Breast epithelium (tissue), 4 donors: ENCODE measurements at places on chromosomes 2 and 18.

GRCh38 chr2:34096562-34097171 is 497.6 kb upstream of the FAM98A start:
- no peaks in the 10 kb centered on the region for H3K27me3 ChIP-seq
- no peak overlapping the region for H3K27ac ChIP-seq
- H3K4me1 ChIP-seq: no peaks in the 10 kb centered on the region
- H3K36me3 ChIP-seq: no peaks in the 10 kb centered on the region

DNA sequence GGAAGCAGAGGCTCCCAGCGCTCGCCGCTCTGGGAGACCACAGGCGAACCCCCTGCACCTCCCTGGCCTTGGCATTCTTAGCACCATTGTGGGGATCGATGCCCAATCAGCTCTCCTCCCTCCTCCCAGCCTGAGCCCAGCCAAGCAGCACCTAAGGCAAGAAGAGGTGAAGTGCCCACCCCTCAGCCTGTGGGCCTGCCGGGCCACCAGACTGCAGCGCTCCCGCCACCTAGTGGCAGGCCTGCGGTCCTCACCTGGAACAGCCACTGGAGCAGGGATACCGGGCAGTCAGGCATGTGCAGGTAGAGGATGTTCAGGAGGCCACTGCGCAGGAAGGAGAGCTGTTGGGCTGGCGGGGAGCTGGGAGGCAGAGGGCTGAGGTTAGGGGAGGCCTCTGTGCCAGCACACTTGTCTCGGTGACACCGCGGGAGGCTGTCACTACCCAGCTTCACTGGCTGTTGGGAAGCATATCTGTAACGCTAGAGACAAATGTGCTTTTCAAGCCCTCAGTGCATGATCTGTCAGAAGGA is 35.2 kb downstream of the FAM178B start:
- peak overlapping the region; percentile 2 for H3K4me3 ChIP-seq
- peak; percentile 77 for DNase-seq
- no peak overlapping the region for H3K27ac ChIP-seq
- H3K27me3 ChIP-seq: no peaks in the 10 kb centered on the region

DNA sequence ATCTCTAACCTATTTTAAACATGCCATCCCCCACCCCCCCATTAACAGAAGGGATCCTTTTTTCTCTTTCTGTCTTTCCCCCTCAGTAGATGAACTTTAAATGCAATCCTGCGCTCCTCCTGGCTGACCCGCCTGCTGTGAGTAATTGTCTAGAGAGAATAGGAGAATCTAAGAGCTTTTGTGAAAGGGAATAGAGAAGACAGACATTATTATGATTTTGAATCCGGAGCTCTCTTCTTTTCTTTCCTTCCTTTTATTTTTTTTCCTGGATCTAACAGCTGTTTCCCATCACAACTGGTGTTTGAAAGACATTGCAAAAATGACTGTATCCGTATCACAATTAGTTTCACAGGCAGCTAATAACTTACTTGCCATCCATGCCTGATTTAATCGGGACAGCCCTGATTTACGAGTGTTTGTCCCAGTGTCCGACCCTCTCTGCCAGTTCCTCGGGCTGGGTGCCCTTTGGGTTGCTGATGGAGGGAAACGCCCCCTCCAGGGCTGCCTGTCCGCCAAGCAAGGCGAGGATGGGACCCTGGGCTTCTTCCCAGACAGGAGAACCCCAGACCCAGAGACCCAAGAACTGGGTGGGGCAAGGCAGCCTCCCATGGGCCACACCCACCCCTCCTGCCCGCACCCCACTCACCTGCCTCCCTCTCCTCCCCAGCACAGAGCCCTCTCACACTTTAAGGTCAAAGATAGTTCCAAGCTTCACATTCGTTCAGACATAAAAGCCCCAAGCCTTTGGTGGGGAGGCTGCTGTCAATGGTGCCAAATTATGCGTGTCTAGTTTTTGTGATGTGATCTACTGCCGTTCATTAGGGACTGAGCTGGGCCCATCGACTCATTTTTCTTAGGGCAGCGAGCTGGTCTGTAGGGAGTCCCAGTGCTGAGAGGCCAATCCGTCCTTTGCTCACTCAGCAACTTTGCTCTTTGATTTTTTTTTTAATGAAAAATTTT is 231.7 kb downstream of the ZNF516 start:
- DNase-seq: no peak
- H3K27me3 ChIP-seq: no peaks in the 10 kb centered on the region
- no peak overlapping the region for H3K4me3 ChIP-seq
- H3K4me1 ChIP-seq: no peaks in the 10 kb centered on the region
- no peaks in the 10 kb centered on the region for H3K36me3 ChIP-seq

GRCh38 chr18:72375618-72376017 is 168.5 kb downstream of the CBLN2 start:
- no peaks in the 10 kb centered on the region for H3K27me3 ChIP-seq
- no peak for DNase-seq
- no peaks in the 10 kb centered on the region for H3K4me1 ChIP-seq
- H3K27ac ChIP-seq: no peak overlapping the region

DNA sequence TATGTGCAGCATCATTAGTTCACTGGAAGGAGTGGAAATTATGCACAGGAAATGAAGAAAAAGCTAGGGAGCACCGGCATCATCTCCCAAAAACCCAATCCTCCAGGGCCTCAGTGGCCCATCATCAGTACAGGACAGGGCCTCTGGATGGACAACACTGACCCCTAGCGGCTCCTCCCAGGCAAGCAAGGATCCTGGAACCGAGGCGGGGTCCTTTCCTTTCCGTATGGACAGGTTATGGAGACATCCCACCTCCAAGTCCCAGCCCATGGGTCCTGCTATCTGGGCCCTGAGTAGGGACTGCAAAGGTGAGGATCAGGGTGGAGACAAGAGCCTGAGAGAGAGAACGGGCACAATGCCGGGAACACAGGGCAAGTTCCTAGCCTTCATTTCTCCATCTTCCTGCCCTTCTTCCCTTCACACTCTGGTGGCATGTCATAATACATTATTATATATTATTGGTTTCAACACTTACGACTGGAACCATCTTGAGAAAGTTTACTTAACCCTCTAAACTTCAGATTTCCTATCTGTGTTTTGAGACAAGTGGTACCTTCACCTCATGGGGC is 68.2 kb downstream of the ZNF516 start:
- H3K36me3 ChIP-seq: no peaks in the 10 kb centered on the region
- no peaks in the 10 kb centered on the region for H3K27me3 ChIP-seq
- H3K4me1 ChIP-seq: peaks cover 5% of the 10 kb centered on the region
- no peak overlapping the region for H3K27ac ChIP-seq

DNA sequence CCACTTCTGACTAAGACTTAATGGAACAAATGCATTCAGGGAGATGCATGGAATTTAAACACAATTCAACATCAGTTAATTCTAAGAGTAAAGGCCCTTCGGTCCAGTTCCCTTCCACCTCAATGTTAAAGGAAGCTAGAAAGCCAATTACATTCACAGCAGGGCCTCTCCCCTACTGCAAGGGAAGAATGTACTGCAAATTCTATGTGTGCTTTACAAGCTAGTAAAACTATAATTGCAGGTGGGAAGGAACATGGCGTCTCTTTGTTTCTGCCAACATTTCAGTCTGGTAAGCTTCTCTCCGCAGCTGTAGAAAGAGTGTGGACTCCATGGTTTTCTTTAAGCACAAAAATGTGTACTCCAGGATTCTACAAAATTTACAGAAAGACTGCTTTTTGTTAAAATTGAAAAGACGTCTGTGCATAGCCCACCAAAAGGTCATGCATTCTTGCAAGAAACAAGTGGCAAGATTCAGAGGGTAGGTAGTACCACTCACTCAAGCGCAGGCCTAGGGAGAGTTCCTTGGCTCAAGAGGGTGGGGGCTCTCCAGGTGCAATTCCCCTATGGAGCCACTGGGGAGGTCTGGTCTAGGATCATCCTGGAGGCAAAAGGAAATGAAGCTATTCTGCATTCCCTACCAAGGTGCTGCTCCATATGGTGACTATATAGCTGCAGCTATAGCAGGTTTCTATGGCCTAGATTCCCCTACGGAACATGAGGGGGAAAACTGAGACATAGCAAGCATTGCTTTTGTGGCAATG is 127.0 kb upstream of the FZD5 start:
- no peak overlapping the region for H3K27ac ChIP-seq
- H3K36me3 ChIP-seq: no peaks in the 10 kb centered on the region

DNA sequence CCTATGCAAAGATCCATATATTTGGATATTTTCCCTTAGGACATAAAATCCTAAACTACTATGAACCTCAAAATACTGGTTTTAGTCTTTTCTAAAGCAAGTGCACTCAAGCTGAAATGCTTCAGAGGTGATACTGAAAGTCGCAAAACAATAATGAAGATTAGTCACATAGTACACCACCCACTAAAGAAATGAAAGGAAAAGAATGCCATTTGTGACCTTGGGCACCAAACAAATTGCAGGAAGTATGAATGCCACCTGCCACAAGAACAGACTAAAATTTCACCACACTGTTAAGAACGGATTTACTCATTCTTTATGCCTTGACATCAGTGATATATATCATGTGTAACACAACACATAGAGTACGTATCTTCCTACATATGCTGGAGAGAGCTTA is 161.5 kb downstream of the ZNF521 start:
- H3K27me3 ChIP-seq: no peaks in the 10 kb centered on the region
- H3K36me3 ChIP-seq: no peaks in the 10 kb centered on the region

GRCh38 chr2:206063635-206064034 is 22.3 kb downstream of the INO80D start:
- no peaks in the 10 kb centered on the region for H3K27me3 ChIP-seq
- H3K4me1 ChIP-seq: no peaks in the 10 kb centered on the region
- no peak for DNase-seq

- no peaks in the 10 kb centered on the region for H3K4me1 ChIP-seq
- H3K36me3 ChIP-seq: no peaks in the 10 kb centered on the region
- no peak overlapping the region for H3K4me3 ChIP-seq
Measured at GRCh38 chr18:76622651-76623050, 127.6 kb upstream of the ZNF516 start.

GRCh38 chr18:11119550-11119949 is 29.8 kb downstream of the PIEZO2 start:
- no peaks in the 10 kb centered on the region for H3K4me1 ChIP-seq
- no peak overlapping the region for H3K27ac ChIP-seq
- no peak for DNase-seq

DNA sequence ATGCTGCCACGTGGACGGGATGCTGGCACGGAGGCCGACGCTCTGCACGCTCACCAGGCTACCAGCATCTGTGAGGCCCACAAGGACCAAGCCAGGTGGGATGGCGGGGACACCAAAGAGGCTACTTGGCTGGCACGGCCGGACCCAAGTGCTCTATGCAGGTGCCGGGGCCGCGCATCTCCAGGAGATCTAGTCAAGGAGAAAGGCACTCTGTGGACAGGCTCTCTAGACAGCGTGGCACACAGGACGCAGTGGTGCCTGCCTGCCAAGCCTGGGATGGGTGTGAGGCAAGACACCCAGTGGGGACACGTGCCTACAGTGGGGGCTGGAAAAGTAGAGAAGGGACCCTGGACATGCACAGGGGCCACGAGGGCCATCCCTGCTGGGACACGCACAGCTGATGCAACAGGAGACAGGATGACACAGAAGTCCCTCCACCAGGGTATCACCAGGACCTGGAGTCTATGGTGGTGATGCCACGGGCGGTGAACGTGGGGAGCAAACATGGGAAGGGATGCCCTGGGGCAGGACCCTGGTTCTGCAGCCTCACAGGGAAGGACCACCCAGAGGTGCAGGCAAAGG is 28.5 kb downstream of the ZNF516 start:
- H3K4me3 ChIP-seq: no peak overlapping the region
- no peaks in the 10 kb centered on the region for H3K4me1 ChIP-seq
- H3K36me3 ChIP-seq: no peaks in the 10 kb centered on the region
- H3K27me3 ChIP-seq: no peaks in the 10 kb centered on the region

GRCh38 chr2:28268386-28268785 is 124.3 kb upstream of the FOSL2 start:
- no peak for DNase-seq
- no peak overlapping the region for H3K4me3 ChIP-seq
- no peaks in the 10 kb centered on the region for H3K4me1 ChIP-seq
- H3K27ac ChIP-seq: no peak overlapping the region
- no peaks in the 10 kb centered on the region for H3K27me3 ChIP-seq

DNA sequence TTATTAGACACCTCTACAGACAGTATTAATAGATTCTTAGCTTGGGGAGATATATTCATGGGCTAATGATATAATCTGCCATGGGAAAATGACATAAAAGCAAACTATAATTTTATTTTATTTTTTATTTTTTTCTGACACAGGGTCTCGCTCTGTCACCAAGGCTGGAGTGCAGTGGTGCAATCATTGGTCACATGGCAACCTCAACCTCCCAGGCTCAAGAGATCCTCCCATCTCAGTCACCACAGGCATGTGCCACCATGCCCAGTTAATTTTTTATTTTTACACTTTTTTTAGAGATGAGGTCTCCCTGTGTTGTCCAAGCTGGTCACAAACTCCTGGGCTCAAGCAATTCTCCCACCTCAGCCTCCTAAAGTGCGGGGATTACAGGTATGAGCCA is 39.3 kb downstream of the RTN4 start:
- H3K36me3 ChIP-seq: no peaks in the 10 kb centered on the region
- H3K27ac ChIP-seq: peak overlapping the region; percentile 16
- H3K4me1 ChIP-seq: peaks cover 24% of the 10 kb centered on the region
- peak; percentile 44 for DNase-seq
- no peaks in the 10 kb centered on the region for H3K27me3 ChIP-seq

DNA sequence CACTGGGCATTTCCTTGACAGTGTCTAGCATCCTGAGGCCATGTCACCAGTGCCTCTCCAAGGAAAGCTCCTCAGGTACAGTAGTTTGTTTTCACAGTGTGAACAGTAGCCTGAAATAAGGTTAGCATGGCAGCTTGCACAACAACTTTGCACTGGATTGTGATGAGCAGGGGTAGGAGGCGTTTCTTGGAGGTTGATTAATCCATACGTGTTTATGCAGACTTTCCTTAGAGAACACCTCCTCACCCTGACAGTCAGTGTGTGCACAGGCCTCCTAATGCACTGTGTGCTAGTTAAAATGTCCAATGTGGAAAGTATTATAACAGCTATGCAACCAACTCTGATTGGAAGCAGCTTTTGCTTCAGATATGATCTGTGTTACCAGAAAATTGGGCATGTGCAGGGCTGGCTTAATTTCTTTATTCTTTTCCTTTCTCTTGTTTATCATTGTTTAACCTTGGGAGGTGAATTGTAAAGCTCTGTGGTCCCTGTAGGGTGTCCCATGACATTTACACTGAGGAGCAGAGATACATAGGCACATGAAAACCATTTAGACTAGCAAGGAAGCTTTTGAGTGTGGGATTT is 77.2 kb upstream of the LDAH start:
- no peak overlapping the region for H3K4me3 ChIP-seq
- no peaks in the 10 kb centered on the region for H3K27me3 ChIP-seq
- H3K27ac ChIP-seq: no peak overlapping the region
- H3K4me1 ChIP-seq: no peaks in the 10 kb centered on the region
- no peaks in the 10 kb centered on the region for H3K36me3 ChIP-seq

DNA sequence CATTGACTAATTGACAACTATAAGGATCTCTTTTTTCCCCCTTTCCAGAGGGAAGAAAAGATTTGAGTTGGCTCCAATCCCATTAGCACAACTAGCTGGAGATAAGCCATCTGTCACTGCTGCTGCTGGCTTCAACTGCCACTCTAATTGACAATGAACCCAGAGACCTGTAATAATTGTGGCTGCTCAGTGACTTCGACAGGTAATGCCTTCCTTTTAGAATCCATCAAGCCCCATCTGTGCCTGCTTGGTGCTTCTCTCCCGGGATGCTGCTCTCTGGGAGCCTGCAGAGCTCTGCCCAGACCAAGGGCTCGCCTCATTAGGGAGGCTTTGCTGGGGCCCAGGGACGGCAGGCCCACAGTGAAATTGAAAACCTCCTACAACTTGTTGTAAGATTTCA is 376.7 kb upstream of the SOX11 start:
- no peaks in the 10 kb centered on the region for H3K4me1 ChIP-seq
- no peaks in the 10 kb centered on the region for H3K27me3 ChIP-seq
- DNase-seq: no peak
- H3K27ac ChIP-seq: no peak overlapping the region
- no peak overlapping the region for H3K4me3 ChIP-seq
- no peaks in the 10 kb centered on the region for H3K36me3 ChIP-seq
